Effector CD4-positive, alpha-beta T cell (primary cell): ENCODE measurements at places on chromosomes 7 and 10.

- no peak for DNase-seq
Measured at GRCh38 chr7:77246026-77246640, 46.5 kb upstream of the FGL2 start.

DNA sequence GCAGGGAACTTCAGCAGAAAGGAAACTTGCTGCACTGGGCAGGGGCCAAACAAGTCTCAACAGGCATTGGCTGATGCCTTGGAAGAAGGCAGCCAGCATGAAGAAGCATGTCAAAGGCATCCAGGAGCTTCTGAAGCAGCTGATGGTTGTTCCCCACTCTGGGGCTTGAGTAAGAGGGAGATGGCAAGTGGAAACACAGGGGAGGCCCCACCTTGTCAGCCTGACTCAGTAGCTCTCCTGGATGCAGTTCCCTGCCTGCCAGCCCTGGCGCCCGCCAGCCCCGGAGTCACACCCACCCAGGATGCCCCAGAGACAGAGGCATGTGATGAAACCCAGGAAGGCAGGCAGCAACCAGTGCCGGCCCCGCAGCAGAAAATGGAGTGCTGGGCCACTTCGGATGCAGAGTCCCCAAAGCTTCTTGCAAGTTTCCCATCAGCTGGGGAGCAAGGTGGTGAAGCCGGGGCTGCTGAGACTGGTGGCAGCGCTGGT lies 96.5 kb downstream of the TACC2 start:
- no peak for DNase-seq

GRCh38 chr7:34750209-34750608 lies 92.2 kb downstream of the NPSR1 start:
- DNase-seq, result no peak

GRCh38 chr7:80675090-80675489 lies 36.6 kb downstream of the CD36 start:
- no peak for DNase-seq

- no peak for DNase-seq
Measured at GRCh38 chr7:143850682-143851081, 51.3 kb downstream of the TCAF1 start.

DNA sequence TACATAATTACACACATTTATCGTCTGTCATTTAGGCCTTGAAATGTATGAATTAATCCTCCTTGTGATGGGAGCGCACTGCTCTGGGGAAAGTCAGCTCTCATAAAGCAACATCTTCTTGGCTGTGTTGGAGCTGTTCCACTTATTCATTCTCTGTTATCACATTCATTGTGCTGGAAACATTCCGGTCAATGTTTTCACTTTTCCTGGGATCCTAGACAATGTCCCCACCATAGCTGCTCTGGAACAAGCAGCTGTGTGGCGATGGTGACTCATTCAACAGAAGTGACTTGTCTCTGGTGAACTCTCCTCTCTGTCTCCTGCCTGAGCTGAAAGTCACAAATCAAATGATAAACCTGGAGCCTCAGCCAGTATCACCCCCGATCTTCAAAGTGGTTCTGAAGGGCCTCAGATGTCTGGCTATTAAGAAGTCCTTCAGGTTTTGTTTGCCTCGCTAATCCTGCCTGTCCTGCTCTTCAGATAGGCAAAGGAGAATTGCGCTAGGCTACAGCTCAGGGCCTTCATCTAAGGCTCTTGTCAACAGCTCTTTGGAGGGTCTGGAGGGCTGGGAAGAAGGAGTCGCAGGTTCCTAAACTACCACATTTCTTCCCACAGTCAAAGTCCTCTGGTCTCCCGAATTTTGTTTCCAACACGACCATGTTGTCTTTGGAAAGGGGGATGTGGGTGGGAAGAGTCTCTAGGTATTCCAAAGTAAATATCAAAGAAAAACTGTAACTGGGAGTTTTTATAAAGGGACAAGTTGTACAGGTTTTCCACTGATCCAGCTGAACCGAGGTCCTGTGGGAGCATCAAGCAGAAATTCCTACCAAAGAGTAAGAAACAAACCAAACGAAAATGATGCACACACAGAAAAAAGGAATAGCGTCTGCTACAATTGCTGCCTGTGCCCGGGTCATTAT lies 29.3 kb downstream of the KLF6 start:
- DNase-seq, result no peak

GRCh38 chr10:43355749-43356371 lies 15.6 kb upstream of the FXYD4 start:
- DNase-seq, result no peak

DNA sequence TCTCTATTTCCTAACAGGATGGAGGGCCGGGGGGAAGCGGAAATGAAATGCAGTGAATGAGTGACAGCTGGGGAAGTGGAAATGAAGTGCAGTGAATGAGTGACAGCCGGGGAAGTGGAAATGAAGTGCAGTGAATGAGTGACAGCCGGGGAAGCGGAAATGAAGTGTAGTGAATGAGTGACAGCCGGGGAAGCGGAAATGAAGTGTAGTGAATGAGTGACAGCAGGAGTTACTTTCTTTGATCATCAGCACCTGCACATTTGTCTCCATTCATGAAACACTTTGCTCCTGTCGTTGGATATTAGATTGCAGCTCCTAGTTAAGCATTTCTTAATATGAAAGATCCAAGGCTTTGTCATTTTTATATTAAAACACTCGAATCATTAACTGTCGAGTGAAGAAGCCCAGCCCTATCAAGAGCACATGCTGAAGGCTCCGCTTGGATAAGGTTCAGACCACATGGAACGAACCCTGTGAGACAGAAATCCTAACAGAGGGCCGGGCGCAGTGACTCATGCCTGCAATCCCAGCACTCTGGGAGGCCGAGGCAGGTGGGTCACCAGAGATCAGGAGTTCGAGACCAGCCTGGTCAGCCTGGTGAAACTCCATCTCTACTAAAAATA lies 406.0 kb upstream of the ADARB2 start:
- no peak for DNase-seq

DNA sequence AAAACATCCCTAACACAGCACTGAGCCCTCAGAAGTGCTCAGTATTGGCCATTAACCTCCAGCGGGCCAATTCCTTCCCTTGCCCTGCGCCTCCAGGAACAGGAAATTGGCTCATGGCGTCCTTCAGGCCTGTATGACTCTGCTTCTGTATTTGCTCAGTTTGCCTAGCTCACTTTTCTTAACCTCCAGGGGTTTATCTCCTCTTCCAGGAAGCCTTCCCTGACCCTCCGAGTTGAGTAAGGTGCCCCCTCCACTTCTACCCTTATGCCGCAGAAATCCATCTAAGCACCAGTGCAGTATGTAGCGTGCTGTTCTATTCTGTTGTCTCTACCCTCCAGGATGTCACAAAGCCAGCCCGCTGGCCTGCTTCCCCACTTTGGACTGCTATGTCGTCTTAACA lies 1.1 kb upstream of the SFXN4 start:
- DNase-seq, result no peak

- DNase-seq, result no peak
Measured at GRCh38 chr10:74223755-74224529, 72.9 kb downstream of the ADK start.

DNA sequence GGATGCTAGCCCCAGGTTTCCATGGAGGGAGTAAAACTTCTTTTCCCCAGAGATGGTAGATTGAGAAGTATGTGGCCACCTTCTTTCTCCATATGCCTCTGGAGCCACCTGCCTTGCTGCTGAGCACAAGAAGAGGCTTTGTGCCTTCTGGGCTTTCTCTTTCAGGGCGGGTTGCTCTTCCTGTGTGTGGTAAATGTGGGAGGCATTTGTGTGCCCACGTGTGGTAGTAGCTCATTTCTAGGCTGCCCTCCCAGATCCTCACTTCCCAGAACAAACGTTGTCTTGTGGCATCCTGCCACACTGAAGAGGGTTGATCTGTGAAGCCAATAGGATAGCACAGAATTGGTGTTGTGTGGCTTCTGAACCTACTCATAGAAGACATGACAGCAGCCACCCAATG lies 342.0 kb upstream of the PODXL start:
- DNase-seq, result no peak

GRCh38 chr7:23468526-23469149 lies 1.7 kb downstream of the IGF2BP3 start:
- no peak for DNase-seq

DNA sequence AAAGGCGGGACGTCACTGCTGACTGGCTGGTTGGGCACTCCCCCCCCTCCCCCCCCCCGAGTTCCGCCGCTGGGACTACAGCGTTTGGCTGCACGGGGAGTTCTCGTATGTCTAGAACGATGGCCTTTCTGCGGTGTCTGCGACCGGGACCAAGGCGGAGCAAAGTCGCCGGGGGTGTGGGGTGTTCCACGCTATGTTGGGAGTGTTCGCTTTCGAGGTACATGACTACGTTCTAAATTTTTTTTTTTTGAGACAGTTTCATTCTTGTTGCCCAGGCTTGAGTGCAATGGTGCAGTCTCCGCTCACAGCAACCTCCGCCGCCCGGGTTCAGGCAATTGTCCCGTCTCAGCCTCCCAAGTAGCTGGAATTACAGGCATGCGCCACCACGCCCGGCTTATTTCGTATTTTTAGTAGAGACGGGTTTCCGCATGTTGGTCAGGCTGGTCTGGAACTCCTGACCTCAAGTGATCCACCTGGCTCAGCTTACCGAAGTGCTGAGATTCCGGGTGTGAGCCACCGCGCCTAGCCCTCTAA lies 573 bp upstream of the IDI1 start:
- no peak for DNase-seq

DNA sequence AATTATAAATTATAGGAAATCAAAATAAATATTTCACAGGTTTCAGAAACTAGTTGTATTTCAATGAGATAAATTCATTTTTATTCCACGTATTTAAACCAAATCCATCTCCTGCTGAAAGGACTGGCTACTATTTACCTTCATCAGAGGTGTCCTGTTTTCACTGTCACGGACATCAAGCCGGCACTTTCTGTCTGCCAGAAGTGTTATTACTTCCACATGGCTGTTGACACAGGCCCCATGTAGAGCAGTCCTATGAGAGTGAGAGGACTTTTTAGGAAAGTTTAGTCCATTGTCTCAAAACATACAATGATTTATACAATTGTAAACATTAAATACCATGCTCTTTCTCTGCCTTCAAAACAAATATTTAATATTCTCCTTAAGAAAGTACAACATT lies 100.4 kb upstream of the ACBD5 start:
- no peak for DNase-seq

- DNase-seq, result no peak
Measured at GRCh38 chr10:117903854-117904253, 142.9 kb downstream of the RAB11FIP2 start.

DNA sequence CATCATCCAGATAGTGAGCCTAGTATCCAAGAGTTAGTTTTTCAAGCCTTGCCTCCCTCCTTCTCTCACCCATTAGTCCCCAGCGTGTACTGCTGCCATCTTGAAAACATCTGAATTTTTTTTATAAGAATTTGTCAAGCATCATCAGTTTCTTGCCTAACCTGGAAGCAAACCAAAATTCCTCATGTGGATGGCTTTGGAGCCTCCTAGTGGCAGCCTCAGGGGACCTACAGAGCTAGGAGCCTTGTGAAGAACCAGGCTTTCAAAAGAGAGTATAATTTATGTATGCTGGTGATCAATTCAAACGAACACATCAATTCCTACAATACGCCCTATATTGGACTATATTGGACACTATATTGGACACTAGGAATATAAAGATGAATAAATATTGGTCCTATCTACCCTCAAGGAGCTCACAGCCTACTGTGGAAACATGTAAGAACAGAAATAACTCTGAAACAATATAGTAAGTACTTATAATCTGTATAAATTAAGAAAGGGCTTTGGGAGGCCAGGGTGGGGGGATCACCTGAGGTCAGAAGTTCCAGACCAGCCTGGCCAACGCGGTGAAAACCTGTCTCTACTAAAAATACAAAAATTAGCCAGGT lies 63.4 kb downstream of the HPSE2 start:
- no peak for DNase-seq

GRCh38 chr7:13107291-13107690 lies 419.9 kb downstream of the ARL4A start:
- no peak for DNase-seq

DNA sequence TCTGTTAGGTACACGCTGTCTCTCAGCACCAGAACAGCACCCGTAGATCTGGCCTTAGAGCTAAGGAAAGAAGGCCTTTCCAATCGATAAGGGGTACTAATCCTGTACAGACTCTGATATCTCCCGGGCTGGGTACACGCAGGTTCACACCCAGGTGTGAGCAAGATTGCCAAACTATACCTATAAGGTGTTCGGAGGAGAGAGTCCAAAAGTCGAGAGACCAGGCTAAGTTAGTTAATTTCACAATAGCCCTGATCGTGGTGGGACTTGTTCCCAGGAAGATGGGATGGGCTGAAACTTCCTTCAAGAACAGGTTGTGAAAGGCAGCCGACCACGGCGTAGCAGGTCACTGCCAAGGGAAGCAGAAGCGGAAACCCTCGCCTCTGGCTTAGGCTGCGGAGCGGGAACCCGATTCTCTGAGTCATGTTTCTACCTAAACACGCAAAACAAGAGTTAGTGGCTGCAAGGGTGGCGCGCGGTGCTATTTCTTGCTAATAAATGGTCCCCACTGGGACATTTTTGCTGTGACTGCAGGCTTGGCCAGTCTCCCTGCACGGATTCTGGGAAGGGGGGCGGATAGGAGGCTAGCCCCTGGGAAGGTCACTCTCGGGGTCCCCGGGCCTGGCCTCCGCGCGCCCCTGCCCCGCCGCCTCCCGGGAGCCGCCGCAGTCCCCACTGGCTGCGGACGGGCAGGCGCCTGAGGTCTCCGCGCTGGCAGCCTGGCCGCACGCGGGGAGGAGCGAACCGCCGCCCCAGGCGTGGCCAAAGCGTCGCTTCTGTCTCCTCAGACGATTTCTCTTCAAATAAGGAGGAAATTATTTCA lies 75.4 kb upstream of the PDSS1 start:
- DNase-seq, result no peak

GRCh38 chr7:75989500-75990388 lies 4.7 kb downstream of the TMEM120A start:
- no peak for DNase-seq

GRCh38 chr7:99551334-99551733 lies 580 bp downstream of the FAM200A start:
- no peak for DNase-seq

DNA sequence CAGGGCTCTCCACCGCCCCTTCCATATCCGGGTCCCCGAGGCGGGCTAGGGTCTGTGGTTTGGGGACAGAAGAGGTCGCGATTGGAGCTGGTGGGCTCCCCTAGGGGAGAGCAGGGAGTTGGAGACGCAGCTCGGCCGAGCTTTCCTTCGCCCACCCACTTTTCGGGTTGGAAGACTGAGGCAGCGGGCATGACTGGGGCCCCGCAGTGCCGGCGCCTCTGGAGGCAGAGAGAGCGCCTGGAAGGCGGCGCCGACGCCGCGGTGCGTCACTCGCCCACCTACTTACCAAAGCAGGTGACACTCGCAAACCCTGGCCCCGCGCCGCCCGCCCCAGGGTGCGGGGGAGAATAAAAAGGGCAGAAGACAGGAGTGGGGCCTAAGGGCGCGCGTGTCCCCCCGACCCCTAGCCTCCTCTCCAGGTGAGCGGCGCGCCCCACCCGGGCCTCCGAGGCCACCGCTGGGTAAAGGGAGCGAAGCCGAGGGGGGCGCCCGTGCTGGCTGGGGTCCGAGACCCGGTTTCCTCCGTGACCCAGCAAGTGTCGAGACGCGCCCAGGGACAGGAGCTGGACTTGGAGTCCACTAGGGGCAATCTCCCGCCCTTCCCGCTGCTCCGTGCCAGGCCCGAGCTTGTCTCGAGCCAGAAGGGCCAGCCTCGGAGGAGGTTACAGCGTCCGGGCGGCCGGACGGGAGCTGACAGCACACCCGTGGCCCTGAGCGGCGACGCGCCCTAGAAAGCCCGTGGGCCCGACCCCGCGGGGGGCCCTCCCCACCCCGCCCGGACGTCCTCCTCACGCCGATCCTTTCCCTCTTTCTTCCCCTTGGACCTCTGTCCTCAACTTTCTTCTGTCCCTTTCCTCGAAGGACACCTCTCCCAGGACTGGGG lies 34.4 kb upstream of the GRID1 start:
- DNase-seq, result peak; percentile 65

GRCh38 chr7:49845626-49846025 lies 72.2 kb downstream of the VWC2 start:
- DNase-seq, result no peak
